ENCODE measurements at places on chromosomes 11 and 22. TPM values are rescaled to one million over a fixed set of nuclear protein-coding genes. Genes with fewer than 3 reads are reported as not detected.
A peak's percentile ranks its signal among the peaks of the same experiment; 100 is the strongest.

The EMID1 gene
- total RNA-seq = 4.6 TPM

The SSRP1 gene
- total RNA-seq = 60.0 TPM

The IGSF9B gene
- total RNA-seq = 0.64 TPM

The TBX1 gene
- 2.9 TPM for total RNA-seq

The F2 gene
- total RNA-seq = not detected

The MAJIN gene
- total RNA-seq = not detected

The LRRC75B gene
- 10.7 TPM for total RNA-seq

- DNase-seq = no peak
Measured at GRCh38 chr11:7573193-7573557, 59.4 kb downstream of the PPFIBP2 start.

DNA sequence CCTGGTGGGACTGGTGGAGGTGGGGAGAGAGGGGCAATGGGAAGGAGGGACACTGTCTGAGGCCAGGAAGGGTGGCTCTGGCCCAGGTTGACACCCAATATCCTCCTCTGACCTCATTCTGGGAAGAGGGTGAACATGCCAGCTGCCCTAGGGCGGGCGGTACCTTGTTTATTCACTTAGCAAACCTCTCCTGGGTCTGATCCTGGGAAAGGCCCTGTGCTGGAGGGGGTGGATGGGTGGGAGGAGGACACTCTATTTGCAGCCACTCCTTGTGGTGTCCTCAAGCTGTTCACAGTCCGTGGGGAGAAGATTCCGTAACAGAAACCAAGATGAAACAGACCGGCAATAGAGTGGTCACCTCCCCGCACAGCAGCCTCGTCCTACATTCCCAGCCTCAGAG is 49.7 kb upstream of the EIF3D start:
- DNase-seq = peak; percentile 58

DNA sequence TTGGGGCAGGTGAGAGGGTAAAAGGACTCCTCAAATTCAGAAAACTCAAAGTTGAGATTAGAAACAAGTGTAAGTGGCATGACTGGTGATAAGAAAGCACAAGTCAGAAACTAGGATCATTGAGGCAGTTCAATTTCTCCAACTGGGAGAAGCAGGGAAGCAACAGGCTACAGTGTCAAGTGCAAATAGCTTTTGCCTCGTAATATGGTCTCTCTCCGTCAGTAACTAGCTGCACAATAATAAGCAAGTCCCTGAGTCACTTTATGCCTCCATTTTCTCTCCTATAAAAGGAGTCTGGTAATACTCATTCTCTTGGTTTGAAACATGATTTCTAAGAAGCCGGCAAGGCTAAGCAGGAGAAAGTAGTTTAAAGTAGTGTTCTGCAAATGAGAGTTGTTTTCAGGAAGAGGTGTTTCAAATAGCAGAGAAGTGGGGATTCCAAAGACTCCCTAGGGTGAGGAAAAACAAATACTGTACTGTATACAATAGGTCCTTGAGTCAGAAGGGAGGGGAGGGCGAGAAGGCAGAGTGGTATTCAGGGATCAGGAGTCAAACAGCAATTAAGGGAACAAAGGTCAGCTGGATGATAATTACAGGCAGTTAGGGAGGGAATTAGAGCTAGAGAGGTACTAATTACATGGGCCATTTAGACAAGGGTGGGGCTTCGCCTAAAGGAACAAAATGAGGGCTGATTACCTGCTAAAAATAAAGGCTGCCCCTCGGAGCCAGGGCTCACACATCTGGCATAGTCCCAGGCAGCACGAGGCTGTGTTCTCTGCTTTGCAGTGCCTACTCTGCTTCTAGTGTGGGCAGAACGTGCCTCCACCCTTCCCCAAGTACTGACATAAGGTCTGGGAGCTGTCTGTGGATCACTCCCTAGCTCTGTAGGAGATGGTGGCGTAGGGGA is 96.0 kb upstream of the BDNF start:
- no peak for DNase-seq

DNA sequence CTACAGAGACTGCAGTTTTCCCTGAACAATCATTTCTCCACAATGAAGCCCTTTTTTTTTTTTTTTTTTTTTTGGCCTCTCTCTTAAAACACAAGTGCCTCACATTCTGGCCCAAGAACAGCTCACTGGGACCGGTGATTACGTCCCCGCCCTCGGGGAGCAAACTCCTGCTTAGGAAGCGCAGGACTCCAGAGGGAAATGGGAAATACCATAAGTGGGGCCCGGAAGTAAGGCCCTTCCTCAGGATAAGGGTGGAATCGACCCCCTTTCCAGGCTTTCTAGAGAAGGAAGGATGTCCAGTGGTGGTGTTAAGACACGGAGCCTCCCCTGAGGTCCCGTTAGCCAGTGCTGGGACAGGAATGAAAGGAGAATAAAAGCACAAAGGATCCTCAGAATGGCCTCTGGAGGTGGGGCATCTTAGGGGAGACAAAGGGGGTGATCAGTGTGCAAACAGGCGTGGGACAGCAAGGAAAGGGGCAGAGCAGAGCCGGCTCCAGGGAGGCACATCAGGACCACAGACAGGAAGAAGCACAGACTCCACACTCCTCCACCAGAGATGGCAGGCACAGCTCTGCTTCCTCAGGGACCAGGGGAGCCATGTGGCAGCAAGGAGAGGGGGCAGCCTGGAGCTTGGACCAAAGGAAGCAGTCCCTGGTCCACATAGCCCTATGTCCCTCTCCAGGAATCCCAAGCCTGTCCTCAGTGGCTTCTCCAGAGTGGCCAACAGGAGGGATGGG is 61.3 kb downstream of the CHST1 start:
- no peak for DNase-seq

GRCh38 chr22:32699001-32699582 is 102.4 kb upstream of the TIMP3 start:
- no peak for DNase-seq

- DNase-seq = no peak
Measured at GRCh38 chr22:49956914-49957825, 3.4 kb upstream of the PIM3 start.

GRCh38 chr22:20956258-20957101 is 10.6 kb upstream of the AIFM3 start:
- no peak for DNase-seq

- DNase-seq = no peak
Measured at GRCh38 chr11:122108828-122109227, 7.2 kb downstream of the BLID start.

DNA sequence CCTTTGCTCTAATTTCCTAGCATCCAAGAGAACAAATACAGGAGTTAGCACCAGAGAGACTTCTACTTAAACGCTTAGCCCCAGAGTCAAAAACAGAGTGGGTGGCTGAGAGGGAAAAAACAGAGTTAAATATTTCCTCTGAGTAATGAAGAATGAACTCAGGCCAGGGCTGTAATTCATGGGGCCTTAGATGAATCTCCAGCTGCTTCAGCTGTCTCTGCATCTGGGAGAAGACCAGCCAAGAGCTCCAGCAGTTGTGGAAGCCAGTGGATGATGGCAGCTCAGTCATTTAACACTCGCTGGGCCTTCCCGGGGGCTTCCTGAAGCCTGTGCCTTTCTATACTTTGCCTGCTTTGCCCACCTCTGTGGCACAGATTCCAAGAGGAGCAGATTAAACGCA is 5.7 kb upstream of the ADAMTS15 start:
- DNase-seq = no peak

DNA sequence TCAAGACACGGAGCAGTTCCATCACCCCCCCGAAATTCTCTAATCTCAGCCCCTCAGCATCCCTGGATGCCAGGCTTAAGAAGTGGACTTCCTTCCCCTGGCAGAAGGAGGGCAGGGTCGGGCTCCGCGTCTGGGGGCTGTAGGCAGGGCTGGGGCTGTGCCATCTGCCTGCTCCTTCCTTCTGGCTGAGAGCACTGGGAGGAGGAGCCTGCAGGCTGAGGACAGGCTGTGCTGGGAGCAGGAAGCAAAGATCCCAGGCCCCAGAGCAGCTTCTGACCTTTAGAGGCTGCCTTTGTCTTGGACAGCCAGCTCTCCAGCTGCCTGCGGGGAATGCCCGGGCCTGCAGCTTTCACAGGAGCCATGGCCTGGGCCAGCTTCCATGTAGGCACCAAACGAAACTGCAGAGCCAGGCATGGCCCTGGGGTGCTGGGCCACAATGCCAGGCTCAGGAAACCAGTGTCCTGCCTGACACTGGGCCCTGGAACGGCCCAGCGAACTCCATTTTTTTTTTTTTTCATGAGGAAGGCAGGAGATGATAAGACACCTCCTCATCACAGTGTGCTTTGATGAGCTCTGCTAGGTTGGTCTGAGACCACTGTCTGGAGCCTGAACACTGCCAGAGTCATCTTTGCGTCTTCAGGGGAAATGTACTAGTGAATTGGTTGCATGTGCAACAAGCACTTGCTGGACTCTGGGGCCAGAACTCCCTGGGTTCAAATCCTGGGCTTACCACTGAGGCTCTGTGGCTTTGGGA is 67.9 kb downstream of the MCM5 start:
- DNase-seq = peak; percentile 61

DNA sequence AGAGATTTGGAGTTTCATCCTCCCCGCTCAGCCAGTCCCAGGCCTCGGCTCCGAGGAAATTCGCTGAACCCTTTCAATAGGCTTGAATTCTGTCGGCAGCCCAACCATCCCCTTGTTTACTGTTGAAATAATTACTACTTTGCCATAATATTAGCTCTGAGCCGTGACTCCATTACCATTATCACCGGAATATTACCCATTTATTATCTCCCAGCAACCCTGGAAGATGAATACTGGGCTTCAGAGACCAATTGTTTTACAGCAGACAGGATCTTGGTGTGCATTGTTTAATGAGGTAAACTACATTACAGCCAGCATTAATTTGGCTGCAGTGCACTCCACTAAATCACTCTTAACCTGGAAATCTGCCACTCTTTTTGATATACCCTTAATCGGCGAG is 867.4 kb downstream of the NTM start:
- DNase-seq = no peak

GRCh38 chr11:66864172-66864901 is 7.5 kb downstream of the LRFN4 start:
- DNase-seq = no peak

DNA sequence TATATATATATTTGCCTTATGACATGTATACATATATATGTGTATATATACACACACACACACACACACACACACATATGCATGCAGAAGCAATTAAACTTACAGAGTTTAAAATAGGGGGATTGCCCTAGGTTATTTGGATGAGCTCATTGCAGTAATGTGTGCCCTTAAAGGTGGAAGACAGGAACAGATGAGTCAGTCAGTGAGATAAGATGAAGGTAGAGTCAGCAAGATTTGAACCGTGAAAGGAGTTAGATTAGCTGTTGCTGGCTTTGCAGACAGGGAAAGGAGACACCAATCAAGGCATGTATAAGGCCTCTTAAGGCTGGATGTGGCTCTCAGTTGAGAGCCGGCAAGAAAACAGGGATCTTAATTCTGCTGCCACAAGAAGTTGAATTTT is 902.4 kb upstream of the RAG2 start:
- no peak for DNase-seq

DNA sequence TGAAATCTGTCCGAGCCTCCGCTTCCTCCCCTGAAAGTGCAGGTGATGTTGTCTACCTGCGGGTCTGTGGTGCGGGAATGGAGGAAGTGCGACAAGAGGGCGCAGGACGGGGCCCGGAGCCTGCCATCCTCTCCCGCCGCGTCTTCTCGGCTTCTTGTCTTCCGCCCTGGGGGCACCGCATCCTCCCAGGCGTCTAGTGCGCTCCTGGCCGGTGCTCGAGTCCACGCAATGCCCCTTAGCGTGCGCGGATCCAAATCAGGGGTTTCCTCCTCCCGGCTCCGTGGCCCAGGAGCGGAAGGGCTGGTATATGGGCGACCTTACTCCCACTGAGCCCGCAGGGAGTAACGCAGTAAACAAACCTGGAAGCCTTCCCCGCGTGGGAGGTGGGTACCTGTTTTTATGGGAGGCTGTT is 405 bp downstream of the SFI1 start:
- DNase-seq = no peak

DNA sequence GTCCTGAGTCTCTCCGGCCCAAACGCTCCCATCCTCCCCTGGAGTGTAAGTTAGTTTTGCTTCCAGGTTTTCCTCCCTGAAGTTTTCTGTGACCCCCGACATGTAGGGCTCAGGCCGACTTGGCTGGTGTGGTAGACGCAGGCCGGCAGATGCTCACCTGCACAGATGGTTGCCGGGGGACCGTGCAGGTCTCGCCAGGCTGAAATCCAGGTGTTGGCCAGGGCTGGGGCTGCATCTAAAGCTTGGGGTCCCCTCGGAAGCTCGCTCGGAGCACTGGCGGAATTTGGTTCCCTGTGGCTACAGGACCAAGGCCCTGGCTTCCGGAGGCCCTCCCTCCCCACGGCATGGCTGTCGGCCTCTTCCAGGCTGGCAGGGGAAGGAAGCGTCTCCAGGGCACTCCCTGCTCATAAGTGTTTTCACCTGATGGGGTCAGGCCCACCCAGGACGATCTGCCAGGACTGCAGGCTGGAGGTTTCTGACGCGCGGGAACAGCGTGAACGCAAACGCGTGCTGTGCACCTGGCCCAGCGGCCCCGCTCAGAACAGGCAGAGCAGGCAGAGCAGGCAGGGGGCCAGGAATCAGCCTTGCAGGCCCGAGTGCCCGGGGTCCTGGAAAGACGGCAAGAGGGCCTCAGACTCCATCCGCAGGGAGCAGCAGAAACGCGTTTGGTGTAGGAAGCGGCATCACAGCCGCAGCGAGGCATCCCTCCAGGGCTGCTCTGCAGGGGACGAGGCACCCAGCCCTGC is 258.2 kb downstream of the BRD1 start:
- DNase-seq = peak; percentile 49

GRCh38 chr11:110023711-110024110 is 69.5 kb upstream of the ZC3H12C start:
- DNase-seq = no peak

DNA sequence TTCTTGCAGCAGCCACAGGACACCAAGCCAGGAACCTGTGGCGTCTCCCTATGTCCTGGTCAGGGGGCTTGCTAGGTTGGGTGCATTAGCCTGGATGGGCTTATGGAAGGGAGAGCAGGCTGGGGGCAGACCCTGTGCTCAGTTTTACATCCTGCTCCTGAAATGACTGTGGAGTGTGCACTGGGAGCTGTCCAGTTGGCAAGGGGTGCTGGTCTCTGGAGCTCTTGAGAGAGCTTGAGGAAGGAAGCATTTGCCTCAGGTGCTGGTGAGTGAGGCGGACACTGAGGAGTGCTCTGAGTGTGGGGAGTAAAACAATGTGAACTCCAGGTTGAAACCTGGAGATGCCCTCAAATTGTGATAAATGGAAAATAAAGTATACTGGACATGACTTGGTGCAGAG is 3.4 kb downstream of the SCGB1D4 start:
- no peak for DNase-seq

GRCh38 chr11:110148775-110149744 is 55.9 kb downstream of the ZC3H12C start:
- DNase-seq = no peak

- no peak for DNase-seq
Measured at GRCh38 chr11:108224366-108224765, 1.5 kb downstream of the ATM start.
